ENCODE measurements at places on chromosomes 5 and 9. TPM values are rescaled to one million over a fixed set of nuclear protein-coding genes. Genes with fewer than 3 reads are reported as not detected.

GRCh38 chr5:5505815-5506214, 83.3 kb downstream of the ICE1 start:
- no peak for DNase-seq

GRCh38 chr5:179250561-179251225, 94.6 kb downstream of the ADAMTS2 start:
- DNase-seq, result peak; percentile 36

NDUFA8 gene
- total RNA-seq, result 38.1 TPM

CNTNAP3 gene
- 9.4 TPM for total RNA-seq

DNA sequence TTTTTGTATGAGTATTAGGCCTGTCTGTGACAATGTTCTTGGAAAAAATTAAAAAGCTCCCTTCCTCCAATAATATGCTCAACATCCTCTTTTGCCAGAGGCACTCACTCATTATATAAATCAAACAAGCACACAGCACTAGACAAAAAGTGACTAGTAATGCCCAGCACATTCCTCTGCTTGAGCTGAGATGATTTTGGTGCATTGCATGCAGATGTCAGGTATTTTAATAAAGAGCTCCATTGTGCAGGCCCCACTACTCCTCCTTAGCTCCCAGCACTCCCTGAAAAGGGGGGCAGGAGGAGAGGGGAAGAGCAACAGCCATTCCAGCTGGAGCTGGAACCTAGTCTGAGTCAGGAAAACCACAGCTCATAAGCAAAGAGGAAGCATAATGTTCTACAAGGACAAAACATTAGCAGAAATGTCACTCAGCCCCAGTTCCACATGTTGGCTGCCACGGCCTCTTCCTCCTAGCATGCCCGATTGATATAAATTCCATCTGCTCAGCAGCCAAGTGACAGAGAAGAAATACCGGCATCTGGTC, 348.5 kb downstream of the BNC2 start:
- no peak for DNase-seq

DNA sequence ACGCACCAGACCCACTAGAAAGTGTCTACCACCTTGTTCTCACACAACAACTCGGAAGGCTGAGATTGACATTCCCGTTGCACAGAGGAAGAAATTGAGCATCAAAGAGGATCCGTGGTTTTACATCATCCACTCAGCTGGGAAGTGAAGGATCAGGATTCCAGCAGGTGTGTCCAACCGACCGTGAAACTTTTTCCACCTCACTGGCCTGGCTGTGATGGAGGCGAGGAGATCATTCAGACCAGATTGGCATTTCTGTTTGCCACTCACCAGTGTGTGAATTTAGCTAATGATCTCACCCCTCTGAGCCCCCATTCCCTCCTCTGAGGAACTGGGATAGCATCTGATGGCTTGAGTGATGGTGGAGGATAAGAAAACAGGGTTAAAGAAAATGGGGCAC, 46.7 kb upstream of the CPLX2 start:
- DNase-seq, result no peak

- DNase-seq, result no peak
Measured at GRCh38 chr5:10885026-10885425, 124.0 kb upstream of the DAP start.

PFN3 gene
- not detected for total RNA-seq
